Astrocyte (in vitro differentiated cells and primary cell): ENCODE measurements at places on chromosomes 1 and 21.
A peak's percentile ranks its signal among the peaks of the same experiment; 100 is the strongest.

- DNase-seq: no peak
Observed at GRCh38 chr1:156578055-156578454, 1.5 kb upstream of the TTC24 start.

DNA sequence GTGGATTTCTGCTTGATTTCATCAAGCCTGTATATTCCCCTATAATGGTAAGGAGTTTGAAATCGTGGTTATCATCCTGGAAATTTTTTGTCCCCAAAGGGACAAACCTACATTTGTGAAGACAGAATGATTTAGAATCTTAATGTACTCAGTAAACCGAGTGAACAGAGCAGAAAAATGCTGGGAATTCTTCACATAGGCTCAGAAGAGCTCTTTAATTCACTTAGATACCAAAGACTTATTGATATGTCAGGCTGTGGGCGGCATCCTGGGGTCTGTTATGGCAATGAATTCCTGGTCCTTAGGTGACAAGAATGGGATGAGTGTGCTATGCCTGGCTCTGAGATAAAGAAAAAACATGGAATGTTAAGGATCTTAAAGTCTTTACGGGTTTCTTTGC lies 74.9 kb downstream of the ROR1 start:
- peak; percentile 33 for DNase-seq

- no peak for DNase-seq
Observed at GRCh38 chr1:181443231-181443853, 40.0 kb upstream of the CACNA1E start.

- DNase-seq: no peak
Observed at GRCh38 chr1:57262472-57262871, 161.4 kb downstream of the DAB1 start.

GRCh38 chr1:106517224-106517623 lies 539.2 kb upstream of the PRMT6 start:
- no peak for DNase-seq

- DNase-seq: peak; percentile 80
Observed at GRCh38 chr21:33383056-33383888, 19.9 kb upstream of the IFNGR2 start.

DNA sequence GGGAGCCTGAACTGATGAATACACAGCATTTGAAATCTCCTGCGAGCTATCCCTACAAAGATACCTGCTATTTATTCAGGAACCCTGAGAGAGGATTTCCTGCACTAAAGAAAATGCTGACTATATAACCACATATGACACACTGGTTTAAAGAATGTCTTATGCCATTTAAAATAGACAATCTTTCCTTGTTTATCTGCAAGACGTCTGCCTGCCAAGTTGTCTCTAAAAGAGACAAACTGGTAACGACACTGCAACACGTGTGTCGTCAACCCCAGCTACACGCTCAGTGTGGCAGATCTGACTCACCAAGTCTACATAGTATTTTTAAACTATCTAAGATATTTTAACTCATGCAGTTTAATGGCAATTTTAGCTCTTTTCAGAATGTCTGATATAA lies 42.7 kb downstream of the APP start:
- DNase-seq: peak; percentile 55

DNA sequence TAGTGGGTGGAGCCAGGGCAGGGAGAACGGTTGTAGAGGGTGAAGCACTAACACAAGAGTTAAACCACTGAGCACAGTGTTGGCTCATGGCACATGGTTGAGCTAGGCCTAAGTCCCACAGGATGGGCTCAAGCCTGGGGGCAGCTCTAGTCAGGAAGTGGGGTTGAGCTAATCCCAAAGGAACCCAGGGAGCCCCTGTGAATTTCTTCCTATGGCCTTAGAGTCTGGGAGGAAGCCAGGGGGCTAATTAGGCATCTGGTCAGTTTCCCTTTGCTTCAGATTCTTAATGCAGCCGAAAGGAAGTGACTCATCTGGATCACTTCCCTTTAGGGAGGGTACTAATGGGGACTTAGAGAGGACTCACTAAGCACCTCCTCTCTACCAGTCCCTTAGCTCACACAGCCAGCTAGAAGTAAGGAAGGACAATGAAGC lies 10.1 kb downstream of the CFAP45 start:
- DNase-seq: peak; percentile 94

DNA sequence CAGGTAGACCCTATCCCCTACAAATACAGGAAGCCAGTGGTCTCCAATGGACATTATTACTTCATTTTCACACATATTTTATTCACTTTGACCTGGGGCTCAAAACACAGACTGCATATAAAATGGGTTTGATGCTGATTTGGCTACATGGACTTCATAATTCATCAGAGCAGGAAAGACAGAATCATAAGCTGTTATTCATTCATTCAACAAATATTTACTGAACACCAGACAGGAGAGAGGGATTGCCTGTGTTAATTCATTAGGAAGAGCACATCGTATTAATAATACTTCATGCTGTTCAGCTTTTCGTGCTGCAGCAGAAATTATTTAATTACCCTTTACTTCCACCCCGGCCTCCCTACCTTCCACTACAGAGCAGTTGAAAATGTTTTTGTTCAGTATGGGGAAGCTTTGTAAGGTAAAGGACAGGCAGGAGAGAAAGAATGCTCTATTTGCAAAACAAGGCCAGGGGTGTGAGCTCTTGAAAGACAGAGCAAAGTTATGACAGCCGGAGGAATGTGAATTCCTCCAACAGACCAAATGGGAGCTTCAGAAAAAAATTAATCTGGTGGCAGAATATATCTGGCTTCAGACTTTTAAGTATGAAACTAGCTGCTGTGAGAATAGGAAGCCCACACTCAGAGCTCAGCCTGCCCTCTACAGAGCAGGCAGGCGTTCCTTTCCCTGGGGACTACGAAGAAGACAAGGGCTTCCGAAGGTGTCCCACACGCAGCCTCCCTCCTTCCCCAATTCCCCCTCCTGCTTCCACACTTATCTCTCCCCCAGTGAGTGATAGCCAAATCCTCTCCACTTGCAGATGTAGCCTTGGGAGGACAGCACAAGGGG lies 58.0 kb downstream of the MDM4 start:
- DNase-seq: no peak

GRCh38 chr1:31532173-31532572 lies 44.1 kb upstream of the TINAGL1 start:
- peak; percentile 9 for DNase-seq

DNA sequence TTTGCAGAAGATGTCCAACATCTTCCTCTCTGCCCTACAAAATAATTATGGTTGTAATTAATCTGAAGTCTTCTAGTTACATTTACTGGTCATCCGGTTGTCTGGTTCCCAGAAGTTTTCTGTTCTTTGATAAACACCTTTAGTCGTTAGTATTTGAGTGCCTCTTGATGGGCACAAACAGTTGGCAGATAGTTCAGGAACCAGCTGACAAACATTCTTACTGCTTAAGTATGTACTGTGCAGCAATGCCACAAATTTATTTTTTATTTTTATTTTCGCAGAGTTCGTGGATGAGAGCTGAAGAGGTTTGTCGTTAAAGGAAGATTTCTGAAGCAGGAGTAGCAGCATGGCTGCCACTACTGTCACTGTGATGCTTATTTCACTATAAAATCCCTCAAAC lies 84.7 kb downstream of the RABGAP1L start:
- no peak for DNase-seq

- DNase-seq: peak; percentile 23
Observed at GRCh38 chr1:17405898-17406759, 33.3 kb downstream of the RCC2 start.

- DNase-seq: no peak
Observed at GRCh38 chr1:22142315-22143064, 407 bp downstream of the WNT4 start.

DNA sequence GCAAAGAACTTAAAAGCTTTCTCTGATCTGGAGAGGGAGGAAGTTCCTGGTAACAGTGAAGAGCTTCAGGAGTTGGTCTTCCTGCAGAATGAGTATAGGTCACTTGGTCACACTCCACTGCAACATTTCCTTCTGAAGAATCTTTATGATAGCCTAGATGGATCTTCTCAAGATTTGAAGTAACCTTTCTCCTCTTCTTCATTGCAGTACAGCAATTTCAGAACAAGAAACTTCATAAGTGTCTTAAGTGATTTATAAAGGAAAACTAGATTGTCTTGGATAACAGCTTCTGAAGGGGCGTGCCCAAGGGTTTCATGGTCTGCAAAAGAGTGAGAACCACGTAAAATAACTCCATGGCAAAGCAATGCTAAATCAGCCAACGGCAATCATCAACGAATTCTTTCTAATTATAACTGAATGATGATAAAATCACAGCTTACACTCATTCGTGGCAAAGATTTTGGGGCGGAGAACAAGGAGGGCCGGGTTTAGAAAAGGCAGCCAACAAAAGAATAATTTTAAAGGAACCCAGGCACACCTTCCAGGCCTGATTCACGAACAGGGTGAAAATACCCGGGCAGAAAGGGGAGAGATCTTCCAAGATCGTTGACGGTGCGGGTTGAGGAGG lies 53.9 kb upstream of the ASPM start:
- DNase-seq: peak; percentile 60

DNA sequence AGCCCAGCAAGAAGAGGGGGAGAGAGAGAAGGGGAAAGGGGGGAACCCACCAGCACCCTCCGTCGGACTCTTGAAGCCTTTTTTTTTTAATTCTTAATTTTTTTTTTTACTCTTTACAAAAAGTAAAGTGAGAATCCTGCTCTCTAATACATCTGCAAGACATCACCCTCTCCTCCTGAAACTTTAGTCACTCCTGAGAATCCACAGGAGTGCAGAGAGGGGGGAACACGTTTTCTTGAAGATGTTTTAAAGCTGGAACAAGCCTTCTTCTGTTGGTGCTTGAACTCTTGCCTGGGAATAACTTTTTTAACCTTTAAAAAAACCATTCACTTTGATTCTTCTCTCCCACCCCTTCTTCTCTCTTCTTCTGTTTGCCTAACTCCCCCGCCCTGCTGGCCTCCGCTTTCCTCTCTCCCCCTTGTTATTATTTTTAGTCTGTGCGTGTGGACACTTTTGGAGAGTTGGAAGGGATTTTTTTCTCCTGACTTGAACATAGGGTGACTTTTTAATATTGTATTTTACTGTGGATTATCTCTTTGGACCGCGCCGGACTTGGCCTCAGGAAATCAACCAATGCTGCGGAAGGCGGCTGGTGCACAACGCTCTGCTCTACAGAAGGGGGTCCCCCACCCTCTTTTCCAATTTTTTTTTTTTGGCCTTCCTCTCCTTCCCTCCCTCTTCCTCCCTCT lies 383 bp upstream of the PRRX1 start:
- DNase-seq: no peak

GRCh38 chr1:61170328-61171238 lies 88.2 kb downstream of the NFIA start:
- DNase-seq: no peak

DNA sequence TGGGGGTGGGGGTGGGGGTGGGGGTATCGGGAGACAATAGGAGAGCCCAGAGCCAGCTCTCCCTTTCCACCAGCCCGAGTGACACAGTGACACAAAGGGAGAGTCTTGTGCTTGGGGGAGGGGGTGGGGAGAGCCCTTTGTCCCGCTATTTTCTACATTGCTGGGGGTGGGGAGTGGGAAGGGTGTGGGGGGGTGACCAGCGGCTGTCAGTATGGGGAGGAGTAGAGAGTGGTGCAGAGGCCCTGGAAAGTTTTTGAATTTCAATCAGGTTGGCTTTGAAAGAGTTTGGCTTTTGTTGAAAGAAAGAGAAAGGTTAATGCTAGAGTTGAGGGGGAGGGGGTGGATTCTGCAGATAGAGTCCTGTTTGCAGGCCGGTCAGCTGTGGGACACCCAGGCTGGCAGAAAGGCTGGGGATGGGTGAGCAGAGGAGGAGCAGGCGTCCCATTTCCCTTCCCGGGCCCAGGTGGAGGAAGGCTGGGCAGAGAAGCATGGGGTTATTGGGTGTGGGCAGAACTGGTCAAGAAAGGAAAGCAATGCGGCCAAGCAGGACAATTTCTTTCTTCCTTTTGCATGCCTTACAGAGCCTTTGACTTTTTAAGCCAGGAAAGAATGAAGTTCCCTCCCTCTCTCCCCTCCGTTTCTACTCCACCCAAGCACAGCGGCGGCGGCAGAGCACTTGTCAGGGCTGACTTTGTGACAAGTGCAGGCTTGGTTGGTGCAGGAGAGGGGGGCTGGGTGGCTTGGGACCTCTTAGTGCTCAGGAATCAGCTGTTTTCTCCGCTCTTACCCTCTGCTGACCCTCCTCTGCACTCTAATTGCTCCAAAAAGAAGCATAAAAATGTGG lies 96.2 kb downstream of the RNF220 start:
- DNase-seq: no peak

GRCh38 chr1:3403388-3404231 lies 50.9 kb upstream of the ARHGEF16 start:
- no peak for DNase-seq

GRCh38 chr1:43313771-43314170 lies 13.0 kb downstream of the TIE1 start:
- DNase-seq: no peak

DNA sequence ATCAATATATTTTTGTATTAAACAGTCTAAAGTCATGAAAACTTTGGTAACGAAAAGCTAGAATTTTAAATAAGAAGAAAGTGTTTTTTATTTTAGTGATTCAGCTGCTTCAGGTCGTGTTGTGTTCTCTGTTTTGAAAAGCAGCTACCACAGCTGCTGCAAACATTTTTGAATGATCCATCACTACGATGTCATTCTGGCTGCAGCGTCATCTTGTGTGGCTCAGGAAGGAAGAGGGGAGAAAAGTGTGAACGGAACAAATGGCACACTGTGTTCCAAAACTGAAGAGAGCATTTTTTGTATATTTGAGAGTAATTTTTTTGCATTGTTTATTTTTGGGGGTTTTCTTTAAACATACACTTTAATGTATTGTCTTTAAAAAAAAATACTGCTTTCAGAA lies 323.0 kb upstream of the ADGRL2 start:
- DNase-seq: no peak

DNA sequence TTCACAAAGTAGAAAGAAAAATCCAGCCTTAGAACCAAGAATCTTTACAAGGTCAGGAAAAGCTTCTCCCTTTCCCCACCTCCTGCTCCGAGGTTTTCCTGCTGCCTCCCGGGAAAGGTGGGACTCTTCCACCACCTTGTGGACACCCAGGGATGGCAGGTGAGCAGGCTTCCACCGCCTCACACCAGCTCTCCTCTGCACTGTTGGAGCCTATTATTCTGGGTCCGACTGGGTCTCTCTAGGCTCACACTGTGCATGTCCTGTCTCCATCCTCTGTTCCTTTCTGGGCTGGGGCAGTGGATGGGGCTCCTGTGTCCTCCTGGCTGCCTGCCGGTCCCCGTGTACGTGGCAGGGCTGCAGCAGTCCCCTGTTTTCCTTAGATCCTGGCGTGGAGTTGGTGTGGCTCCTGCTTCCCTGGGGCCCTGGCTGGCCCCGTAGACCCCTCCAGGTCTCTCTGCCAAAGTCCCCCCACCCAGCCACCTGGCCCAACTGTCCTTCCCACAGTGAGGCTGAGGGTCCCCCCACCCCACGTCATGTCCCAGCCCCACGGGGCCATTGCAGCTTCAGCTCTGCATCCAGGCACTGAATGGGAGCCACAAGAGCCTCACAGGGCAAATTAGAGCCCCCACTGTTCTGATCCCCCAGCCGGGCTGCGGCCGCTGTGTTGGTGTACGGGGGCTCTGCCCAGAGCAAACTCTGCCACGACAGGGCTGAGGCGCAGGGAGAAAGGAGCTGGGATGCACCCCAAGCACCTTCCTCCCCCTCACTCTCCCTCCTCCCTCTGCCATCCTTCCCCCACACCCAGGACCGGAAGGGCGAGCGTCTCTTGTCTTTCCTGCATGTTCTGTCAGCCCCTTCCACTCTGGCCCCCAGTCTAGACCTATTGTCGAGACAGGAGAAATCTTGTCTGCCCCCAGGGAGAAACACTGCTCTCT lies 3.3 kb upstream of the SLC45A1 start:
- peak; percentile 55 for DNase-seq
